Mesothelial cell of epicardium (in vitro differentiated cells): ENCODE measurements at places on chromosomes 3 and 15.

GRCh38 chr3:116270056-116270455, 175.2 kb downstream of the LSAMP start:
- no peak for DNase-seq

DNA sequence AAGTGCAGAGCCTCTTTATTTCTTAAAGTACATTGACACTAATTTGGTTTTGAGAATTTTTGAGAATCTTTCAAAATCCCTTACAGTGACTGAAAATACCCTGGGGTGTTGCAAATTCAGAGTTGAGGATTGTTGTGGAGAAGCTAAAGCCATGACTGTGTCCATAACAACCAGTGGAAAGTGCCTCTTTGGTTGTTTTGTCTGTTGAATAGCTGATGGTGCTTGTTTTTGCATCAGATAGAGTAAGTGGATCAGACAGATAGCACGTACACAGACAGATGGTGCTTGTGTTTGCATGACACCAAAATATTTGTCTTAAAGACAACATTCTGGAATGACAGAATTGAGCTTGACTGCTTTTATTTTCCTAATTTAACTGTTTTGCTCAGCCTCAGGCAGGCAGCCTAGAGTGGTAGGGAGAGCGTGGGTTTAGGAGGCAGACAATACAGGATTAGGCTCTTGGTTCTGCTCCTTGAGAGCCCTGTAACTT, 265.0 kb downstream of the IL20RB start:
- DNase-seq: no peak

GRCh38 chr15:66251790-66252684, 1.5 kb downstream of the MEGF11 start:
- DNase-seq: peak; percentile 79

DNA sequence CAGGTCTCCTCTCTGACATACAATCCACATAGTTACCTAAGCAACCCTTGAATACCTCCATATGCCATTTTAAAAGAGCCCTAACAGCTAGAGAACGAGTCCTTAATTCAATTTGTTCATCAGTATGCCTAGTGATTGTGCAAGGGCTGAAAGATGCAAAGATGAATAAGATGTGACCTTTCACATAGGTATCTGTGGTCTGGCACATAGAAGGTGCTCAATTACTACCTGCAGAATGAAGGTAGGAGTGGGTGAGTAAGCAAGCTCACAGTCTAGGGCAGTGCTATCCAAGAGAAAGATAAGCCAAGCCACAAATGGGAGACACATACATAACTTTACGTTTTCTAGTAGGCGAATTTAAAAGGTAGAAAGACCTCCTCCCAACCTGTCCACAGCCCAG, 157.9 kb downstream of the OSBPL10 start:
- DNase-seq: no peak

- no peak for DNase-seq
Measured at GRCh38 chr3:178637802-178638201, 101.6 kb downstream of the KCNMB2 start.
